ENCODE measurements at places on chromosomes 1 and 21. TPM values are rescaled to one million over a fixed set of nuclear protein-coding genes. Genes with fewer than 3 reads are reported as not detected.

EFNA3 gene
- 110 TPM for total RNA-seq

KCNT2 gene
- total RNA-seq: 12.6 TPM

SPRR1B gene
- 1.1 TPM for total RNA-seq

DNA sequence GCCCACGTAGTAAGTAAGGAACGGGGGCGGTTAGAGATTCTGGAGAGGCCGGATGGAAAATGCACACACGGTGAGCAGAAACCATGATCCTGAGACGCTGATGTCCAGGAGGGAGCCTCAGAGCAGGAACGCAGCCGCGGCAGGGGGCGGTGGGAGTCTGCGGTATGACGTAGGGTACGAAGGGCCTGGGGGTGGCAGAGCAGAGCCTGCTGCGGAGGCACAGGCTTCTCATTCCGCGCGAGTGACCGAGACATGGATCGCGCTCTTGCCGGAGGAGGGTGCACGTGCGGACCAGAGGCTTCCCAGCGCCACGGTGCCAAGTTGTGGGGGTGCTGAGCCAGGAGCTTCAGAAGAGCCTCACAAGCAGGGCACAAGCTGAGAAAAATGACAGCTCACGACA lies 176.2 kb downstream of the KIF26B start:
- no peaks in the 10 kb centered on the region for H3K4me1 ChIP-seq
- no peak for DNase-seq
- no peaks in the 10 kb centered on the region for H3K27me3 ChIP-seq
- no peak overlapping the region for H3K27ac ChIP-seq

GRCh38 chr1:3779265-3779911 lies 6.8 kb downstream of the SMIM1 start:
- H3K27ac ChIP-seq: no peak overlapping the region
- H3K27me3 ChIP-seq: no peaks in the 10 kb centered on the region
- peaks cover 53% of the 10 kb centered on the region for H3K36me3 ChIP-seq
- no peak overlapping the region for H3K4me3 ChIP-seq
- DNase-seq: peak; percentile 46

DNA sequence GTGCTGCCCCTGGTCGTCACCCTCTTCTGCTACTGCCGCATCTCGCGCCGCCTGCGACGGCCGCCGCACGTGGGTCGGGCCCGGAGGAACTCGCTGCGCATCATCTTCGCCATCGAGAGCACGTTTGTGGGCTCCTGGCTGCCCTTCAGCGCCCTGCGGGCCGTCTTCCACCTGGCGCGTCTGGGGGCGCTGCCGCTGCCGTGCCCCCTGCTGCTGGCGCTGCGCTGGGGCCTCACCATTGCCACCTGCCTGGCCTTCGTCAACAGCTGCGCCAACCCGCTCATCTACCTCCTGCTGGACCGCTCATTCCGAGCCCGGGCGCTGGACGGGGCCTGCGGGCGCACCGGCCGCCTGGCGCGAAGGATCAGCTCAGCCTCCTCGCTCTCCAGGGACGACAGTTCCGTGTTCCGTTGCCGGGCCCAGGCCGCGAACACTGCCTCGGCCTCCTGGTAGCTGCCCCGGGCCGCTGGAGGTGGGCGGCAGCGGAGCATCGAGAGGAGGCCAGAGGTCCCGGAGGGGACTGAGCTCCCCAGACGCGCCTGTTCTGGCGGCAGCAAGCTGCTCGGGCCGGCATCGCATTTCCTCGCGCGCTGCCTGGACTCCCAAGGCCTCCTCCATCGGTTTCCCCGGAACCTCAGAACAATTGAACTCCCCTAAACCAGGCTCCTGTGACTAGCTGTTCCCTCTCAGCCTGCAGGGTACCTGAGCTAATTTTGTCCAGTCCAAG lies 1.1 kb downstream of the GPR25 start:
- H3K27me3 ChIP-seq: no peaks in the 10 kb centered on the region
- no peaks in the 10 kb centered on the region for H3K4me1 ChIP-seq
- no peak overlapping the region for H3K4me3 ChIP-seq
- DNase-seq: no peak
- H3K36me3 ChIP-seq: no peaks in the 10 kb centered on the region

- peak; percentile 94 for DNase-seq
- H3K4me3 ChIP-seq: peak overlapping the region; percentile 79
- H3K36me3 ChIP-seq: no peaks in the 10 kb centered on the region
- H3K27ac ChIP-seq: no peak overlapping the region
- no peaks in the 10 kb centered on the region for H3K27me3 ChIP-seq
Observed at GRCh38 chr1:86502721-86503405, 34.1 kb downstream of the CLCA1 start.

DNA sequence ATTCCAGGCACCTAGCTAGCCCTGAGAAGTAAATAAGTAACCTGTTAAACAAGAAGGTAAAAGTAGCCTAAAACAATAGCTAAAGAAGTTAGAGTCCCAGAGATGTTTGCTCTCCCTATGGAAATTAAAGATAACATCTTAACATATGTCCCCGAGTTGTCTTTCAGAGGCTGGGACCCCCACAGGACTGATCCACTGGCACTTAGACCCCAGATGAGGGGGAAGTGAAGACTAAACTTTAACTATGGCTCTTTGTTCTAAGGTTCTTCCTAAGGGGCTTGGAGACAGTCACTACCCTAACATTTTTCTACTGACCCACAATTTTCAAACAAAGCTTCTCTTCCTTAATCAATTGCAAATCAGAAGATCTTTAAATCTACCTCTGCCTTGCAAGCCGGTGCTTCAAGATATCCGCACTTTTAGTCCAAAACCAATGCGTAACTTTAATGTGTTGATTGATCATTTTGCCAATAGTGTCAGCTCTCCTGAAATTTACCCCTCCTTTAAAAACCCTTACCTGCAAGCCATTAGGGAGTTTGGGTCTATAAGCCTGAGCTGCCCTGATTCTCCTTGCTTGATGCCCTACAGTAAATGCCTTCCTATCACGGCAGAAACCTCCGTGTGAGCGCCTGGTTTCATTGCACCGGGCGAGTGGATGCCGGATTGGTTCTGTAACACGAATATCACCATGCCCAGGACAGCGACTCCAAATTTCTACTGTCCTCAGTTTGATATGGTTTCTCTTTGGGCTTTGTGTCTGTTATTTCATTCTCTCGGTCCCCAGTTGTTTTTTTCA lies 404.4 kb downstream of the SIPA1L2 start:
- no peaks in the 10 kb centered on the region for H3K36me3 ChIP-seq
- H3K27ac ChIP-seq: no peak overlapping the region
- peak overlapping the region; percentile 65 for H3K4me3 ChIP-seq
- H3K27me3 ChIP-seq: no peaks in the 10 kb centered on the region

DNA sequence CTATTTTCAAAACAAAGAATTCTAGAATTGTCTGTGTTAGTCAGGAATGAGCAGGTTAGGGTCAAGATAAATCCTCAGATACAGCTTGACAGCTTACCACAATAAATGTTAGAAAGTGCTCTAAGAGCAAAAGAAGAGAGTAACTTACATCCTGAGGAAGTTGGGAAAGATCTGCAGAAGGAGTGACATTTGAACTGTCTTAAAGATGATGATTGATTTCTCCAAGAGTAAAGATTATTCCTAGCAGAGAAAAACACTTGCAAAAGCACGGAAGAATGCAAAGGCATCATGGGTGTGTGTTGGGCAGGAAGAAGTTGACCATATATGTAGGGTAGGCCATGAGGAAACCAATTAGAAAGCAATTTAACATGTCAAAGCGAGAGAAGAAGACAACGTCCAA lies 175.4 kb downstream of the LRRC7 start:
- H3K27ac ChIP-seq: no peak overlapping the region
- no peaks in the 10 kb centered on the region for H3K27me3 ChIP-seq
- no peak for DNase-seq

DNA sequence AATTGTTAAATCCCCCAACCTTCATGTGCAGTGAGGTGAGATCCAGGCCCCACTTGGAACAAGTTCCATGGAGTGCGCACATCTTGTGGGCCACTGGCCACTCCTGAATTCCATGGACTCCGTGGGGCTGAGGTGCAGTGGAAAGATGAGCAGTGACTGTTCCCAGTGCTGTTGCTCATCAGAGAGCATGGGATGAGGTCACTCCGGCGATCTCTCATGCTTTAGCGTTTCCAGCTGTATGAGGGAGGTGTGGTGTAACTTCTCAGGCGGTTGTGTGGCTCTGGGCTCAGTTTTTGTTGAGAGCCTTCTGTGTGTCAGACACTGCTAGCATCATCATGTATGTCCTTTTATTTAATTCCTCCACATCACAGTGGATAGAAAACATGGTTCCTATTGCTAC lies 96.2 kb downstream of the GALNT2 start:
- no peak overlapping the region for H3K27ac ChIP-seq
- H3K4me1 ChIP-seq: no peaks in the 10 kb centered on the region
- no peaks in the 10 kb centered on the region for H3K36me3 ChIP-seq
- DNase-seq: peak; percentile 20
- H3K4me3 ChIP-seq: no peak overlapping the region

Data from endodermal cell (in vitro differentiated cells).